Osteoblast (primary cell): ENCODE measurements at places on chromosomes 6 and 20. TPM values are rescaled to one million over a fixed set of nuclear protein-coding genes. Genes with fewer than 3 reads are reported as not detected.

Gene TEAD3
- 10.9 and 11.2 TPM in 2 replicates for total RNA-seq

Gene OLIG3
- not detected in 2 replicates for total RNA-seq

DNA sequence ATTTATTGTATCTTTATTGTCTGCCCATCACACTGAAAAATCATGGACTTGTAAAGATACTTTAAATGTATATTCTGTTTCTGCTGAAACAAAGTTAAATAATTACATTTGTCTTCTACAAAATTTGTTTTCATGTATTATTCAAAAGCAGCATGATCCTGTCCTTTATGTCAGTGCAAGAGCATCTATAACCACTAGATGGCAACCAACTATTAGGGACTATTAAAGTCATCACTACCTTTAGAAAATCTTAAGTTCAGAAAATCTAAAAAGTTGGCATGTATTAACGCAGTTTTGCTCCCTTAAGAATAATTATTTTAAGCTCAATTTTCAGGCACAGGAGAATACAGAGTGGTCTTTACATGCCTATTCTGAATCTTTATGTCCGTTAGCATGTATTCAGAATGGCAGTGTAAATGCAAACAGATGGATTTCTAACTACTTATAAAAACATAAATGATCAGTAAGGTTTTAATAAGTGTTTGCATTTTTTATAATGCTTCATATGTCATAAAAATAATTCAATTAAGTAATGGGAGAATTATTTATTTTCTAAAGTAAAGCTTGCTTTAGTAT is 17.8 kb downstream of the TMEM30A start:
- peak; percentile 31 for DNase-seq

GRCh38 chr6:150592377-150592995 is 7.2 kb upstream of the PLEKHG1 start:
- DNase-seq = no peak

Gene LTB
- 0.29 TPM in 1 of 2 replicates, not detected in the other for total RNA-seq

Gene CLPSL2
- total RNA-seq = not detected in 2 replicates

DNA sequence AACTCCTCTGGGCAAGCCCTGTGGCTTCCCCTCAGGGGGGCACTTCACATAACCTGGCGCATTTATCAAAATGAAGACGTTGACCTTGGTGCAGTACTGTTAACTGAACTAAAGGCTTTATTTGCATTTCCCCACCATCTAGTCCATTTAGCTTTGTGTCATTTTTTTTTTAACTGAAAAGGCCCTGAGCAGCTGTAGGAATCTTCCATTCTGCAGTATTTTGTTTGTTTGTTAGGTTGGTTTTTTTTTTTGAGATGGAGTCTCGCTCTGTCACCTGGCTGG is 10.7 kb downstream of the TMEM181 start:
- no peak for DNase-seq

- DNase-seq = no peak
Measured at GRCh38 chr6:118652051-118652615, 742 bp upstream of the CEP85L start.

DNA sequence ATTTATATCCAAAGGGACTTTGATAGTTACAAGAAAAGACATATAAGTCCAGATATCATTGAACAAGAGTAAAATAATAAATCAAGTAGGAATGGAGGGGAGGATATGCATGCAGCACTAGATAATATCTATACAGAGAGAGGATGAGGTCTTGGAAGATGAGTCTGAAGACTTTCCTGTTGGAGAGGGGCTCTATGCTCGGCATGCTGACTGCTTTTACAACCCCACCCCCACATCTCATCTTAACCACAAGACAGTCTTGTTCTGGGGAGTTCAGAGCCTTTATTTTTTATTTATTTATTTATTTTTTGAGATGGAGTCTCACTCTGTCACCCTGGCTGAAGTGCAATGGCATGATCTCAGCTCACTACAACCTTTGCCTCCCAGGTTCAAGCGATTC is 48.4 kb upstream of the IER3 start:
- DNase-seq = no peak

GRCh38 chr20:5484346-5484745 is 167.6 kb upstream of the PROKR2 start:
- DNase-seq = no peak

Gene SASH1
- total RNA-seq = 61.0 and 71.7 TPM in 2 replicates

Gene CNBD2
- 0.72 and 2.1 TPM in 2 replicates for total RNA-seq

DNA sequence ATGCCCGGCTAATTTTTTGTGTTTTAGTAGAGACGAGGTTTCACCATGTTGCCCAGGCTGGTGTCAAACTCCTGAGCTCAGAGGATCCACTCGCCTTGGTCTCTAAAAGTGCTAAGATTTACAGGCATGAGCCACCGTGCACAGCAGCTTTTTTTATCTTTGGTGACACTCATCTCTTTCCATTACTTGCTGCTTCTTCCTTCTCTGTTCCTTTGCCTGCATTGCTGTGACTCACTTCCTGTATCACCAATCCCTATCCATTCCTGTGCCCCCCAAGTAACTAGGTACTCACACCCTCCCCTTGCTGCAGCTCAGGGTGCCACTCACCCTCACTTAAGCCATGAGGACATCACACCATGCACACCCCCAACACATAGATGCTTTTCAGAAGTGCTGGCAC is 24.6 kb downstream of the KHDC1L start:
- peak; percentile 22 for DNase-seq

GRCh38 chr6:28758046-28758817 is 165.6 kb downstream of the TRIM27 start:
- DNase-seq = no peak

DNA sequence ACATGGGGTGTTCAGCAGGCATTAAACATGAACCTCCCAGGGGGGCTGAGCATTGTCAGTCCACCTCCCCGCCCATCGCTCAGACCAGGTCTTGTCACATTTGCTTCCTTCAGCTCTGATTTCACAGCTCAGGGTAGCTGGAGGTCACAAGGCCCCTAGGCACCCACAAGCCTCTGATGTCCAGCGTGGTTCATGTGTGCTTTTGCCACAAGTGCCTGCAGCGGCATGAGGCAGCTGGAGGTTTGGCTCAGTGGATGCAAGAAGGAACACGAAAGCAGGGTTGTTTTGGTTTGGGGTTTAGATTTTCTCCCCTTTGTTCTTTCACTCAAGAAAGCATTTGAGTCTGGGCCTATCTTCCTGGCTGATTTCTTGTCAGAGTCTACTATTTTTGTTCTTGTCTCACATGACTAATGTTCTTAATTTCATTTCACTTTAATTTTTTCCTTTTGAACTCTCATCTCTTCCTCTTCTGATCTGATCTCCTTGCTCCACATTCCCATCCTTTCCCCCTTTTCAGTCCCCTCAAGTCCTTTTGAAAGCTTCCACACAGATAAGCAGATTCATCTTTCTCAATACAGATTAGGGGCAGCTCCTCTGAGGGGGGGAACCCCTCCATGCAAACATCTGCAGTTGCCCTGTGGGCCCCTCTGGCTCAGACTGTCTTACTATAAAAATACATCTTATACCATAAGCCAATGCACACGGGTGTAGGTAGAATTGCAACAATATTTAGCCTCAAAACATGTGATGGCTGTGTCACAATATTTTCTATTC is 68.1 kb upstream of the CEP85L start:
- no peak for DNase-seq

DNA sequence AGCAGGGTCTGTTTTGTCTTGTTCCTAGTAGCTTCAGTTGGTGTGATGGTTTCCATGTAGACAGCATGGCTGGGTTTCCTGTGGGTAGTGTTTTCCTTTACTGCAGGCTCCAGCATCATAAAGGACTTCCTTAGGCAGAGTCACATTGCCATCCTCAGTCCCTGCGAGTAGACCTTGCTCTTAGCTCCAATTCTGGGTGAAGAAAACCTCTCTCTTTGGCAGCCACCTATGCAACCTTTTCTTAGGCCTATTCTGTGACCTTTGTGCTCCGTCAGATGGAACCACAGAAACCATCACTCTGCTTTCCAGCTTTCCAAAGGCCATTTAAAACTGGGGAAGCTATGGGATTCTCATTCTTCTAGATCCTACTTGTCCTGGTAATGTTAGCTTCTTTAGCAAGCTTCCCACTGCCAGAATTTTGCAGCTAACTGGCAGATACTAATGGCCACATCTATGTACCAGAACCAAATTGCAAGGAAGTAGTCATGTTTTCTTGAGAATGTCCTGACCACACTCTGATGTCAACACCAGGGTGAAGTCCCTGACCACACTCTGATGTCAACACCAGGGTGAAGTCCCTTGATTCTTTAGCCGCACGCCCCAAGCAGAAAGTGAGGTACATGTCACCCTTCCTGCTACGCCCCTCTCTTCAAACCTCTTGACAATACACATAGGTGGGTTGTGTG is 646.6 kb upstream of the HS3ST5 start:
- DNase-seq = no peak

DNA sequence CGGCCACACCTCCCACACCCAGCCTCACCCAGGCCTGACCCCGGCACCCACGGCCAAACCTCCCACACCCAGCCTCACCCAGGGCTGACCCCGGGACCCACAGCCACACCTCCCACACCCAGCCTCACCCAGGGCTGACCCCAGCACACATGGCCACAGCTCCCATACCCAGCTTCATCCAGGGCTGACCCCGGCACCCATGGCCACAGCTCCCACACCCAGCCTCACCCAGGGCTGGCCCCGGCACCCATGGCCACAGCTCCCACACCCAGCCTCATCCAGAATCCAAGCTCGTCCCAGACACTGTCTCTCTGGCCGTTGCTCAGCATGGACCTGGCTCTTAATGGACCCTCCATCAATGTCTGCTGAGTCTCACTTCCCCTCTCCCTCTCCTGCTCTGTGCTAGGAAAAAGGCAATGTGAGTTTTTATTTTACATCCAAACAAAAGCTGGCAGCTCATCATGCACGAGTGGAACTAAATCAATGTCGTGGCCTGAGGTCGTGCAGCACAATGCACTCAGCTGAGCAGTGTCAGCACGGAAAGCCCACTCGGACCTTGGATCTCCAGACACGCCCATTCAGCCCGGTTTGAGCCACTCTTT is 36.1 kb downstream of the NINL start:
- peak; percentile 83 for DNase-seq

Gene GPR31
- not detected in 2 replicates for total RNA-seq

- DNase-seq = no peak
Measured at GRCh38 chr6:6654599-6655575, 66.4 kb downstream of the LY86 start.

DNA sequence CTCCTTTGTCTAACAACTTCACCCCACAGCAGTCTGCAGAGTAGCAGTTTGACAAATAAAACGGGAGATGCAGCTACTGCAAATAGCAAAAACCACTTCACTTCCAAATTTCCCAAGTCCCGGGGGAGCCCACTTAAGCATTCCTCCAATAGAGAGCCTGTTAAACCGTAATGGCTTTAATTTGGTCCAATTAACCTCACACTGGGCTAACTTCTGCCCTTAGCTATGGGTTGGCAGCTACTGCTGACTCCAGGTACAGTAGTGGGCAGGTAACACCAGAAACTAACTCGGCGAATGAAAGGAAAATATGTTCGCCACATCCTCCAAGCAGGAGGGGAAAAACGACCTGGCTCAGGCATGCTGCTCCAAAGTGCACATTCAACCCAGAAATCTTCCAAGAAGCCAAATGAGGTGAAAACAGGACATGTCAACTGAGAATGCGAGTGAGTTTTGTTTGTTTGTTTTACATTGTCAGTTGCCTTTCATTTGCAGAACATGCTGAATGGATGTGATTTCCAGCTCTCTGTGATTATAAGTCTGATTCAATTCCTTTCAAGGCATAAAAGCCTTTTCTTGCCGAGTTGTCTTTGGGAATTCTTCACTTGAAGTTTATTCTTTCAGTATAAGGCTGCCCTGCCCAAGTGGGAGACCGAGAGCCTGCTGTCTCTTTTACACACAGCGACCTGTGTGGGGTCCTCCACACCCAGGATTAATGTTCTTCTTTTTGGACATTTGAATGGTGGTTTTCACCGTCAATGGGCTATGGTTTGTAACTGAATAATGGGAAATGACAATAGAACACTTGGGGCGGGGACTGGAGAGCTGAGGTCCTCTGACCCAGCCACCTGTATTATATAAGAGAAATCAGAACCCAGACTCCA is 117.3 kb upstream of the ARMC2 start:
- DNase-seq = no peak

Gene BRPF3
- 17.7 and 18.8 TPM in 2 replicates for total RNA-seq

- no peak for DNase-seq
Measured at GRCh38 chr6:254016-254415, 38.3 kb upstream of the DUSP22 start.

DNA sequence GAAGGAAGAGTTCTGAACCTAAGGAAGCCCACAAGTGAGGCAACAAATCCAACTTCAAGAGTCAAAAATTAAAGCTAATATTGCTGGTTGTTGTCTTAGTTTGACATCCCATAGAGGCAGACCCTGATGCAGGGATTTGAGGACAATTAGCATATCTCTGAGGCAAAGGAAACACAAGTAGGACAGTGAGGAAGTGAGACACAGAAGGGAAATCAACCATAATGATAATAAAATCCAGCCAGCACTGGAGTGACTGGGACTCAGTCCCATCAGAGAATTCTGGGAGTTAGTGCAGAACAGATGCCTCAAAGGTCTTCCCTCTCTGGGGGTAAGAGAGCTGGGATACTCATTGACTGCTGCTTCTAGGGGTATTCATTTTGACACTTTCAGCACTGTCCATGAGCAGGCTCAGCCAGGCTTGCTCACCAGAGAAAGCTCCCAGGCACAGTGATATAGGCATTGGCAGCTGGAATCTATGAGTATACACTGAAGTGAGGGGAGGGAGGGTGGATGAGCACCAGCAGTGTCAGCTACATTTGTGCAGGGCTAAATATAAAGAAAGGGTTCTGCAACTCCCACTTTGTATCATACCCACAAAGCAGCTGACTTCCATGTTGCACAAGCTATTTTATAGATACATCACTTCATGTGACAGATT is 43.4 kb upstream of the SPTLC3 start:
- DNase-seq = peak; percentile 3

- no peak for DNase-seq
Measured at GRCh38 chr6:34836008-34836407, 44.1 kb downstream of the BLTP3A start.

Gene SYS1
- 26.5 and 31.8 TPM in 2 replicates for total RNA-seq
